IPS DF 6.9 (cell line): ENCODE measurements at places on chromosomes 3 and 15.

GRCh38 chr3:15805756-15806266, 8.0 kb upstream of the ANKRD28 start:
- no peak for DNase-seq
- no peaks in the 10 kb centered on the region; the same call in 1 of the 2 replicates for H3K4me1 ChIP-seq
- no peak overlapping the region for H3K27ac ChIP-seq
- H3K36me3 ChIP-seq, result no peaks in the 10 kb centered on the region
- H3K27me3 ChIP-seq, result no peaks in the 10 kb centered on the region

- no peak for DNase-seq
- no peaks in the 10 kb centered on the region for H3K27me3 ChIP-seq
- no peak overlapping the region for H3K4me3 ChIP-seq
Observed at GRCh38 chr3:155252021-155252420, 41.5 kb downstream of the STRIT1 start.

DNA sequence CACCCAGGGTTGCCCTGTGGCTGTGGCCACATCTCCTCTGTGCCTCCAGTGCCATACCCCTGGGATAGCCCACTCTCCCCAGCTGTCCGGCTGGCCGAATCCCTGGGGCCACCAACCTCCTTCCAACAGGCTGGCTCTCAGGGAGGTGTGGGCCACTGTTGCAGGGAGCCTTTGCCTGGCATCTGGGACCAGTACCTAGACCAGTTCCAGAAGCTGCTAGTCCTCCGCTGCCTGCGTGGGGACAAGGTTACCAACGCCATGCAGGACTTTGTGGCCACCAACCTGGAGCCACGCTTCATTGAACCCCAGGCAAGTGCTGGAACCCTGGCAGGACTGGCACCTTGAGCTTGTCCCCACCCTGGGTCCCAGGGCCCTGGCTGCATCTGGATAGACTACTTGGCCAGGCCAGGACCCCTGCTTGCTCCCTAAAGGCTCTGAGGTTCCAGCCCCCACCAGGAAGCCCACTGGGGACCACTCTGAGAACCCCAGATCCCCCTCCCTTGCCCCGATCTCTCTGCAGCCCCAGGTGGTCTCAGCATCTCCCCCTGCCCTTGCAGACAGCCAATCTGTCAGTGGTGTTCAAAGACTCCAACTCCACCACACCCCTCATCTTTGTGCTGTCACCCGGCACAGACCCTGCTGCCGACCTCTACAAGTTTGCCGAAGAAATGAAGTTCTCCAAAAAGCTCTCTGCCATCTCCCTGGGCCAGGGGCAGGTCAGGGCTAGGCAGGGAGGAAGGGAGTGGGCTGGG, 50.0 kb downstream of the SEMA3G start:
- DNase-seq, result no peak
- H3K27ac ChIP-seq, result no peak overlapping the region
- H3K4me3 ChIP-seq, result no peak overlapping the region
- no peaks in the 10 kb centered on the region for H3K36me3 ChIP-seq
- no peaks in the 10 kb centered on the region for H3K4me1 ChIP-seq

DNA sequence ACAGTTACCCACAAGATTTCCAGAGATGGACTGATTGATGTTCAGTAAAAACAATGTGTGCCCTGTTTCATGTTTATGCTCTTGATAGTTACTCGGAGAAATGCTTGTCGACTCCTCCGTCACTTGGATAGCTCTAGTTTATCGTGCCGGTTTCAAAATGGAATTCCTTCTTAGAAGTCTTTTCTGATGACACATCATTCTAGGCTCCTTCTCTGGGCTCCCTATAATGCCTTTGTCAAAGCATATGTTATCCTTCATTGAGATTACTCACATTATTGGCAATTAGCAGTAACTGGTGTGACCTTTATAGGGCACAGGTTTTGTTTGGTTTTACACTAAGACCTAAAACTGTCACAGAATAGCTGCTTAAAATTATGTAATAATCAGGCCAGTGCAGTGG, 201.8 kb downstream of the CNTN6 start:
- H3K4me1 ChIP-seq, result no peaks in the 10 kb centered on the region
- no peaks in the 10 kb centered on the region for H3K27me3 ChIP-seq
- H3K27ac ChIP-seq, result no peak overlapping the region
- no peak overlapping the region for H3K4me3 ChIP-seq
- no peak for DNase-seq

DNA sequence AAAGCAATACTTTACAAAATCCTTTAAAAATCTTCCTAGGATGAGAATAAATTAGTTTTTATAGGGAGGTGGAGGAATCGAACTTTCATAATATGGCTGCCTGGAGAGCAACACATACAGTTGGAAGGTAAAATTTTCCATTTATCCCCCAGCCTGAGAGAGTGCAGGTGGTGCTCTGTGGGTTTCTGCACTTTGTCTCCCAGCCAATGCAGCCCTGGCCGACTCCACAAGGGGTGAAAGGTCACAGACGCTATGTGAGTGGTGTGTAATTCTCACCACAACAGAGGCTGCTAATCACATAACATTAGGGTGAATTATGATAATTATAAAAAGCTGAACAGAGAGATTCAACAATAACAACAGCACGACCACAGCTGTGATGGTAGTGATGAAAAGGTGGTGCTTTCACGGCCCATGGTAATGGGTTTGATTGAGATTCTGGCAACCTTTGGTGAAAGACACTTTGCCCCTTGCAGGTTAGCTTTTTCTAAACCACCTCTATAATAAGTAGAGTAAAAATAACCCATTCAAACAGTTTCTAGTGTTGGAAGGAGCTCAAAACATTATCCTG, 30.1 kb upstream of the NANOGP8 start:
- H3K36me3 ChIP-seq, result no peaks in the 10 kb centered on the region
- H3K27ac ChIP-seq, result no peak overlapping the region
- DNase-seq, result no peak

DNA sequence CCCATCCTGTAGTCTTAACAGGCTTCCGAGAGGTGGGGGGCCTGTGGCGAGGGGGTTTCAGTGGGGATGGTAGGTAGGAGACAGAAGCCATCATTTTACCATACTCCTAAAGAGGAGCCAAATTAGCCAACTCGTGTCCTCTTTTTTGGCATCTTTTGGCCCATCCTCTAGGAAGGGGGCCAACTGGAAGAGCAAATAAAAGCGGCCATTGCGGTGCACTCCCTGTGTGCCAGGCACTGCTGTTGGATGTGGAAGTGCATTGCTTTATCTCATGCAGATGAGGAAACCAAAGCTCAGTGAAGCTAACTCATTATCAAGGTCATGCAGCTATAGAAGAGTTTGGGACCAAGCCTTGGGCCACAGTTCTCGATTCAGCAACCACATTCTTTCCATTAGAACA, 6.1 kb downstream of the SEMA4B start:
- no peaks in the 10 kb centered on the region for H3K27me3 ChIP-seq
- H3K4me1 ChIP-seq, result no peaks in the 10 kb centered on the region
- DNase-seq, result no peak
- H3K4me3 ChIP-seq, result no peak overlapping the region

- H3K4me1 ChIP-seq, result no peaks in the 10 kb centered on the region
- H3K27ac ChIP-seq, result no peak overlapping the region
Observed at GRCh38 chr15:76393614-76394013, 57.0 kb downstream of the ISL2 start.

DNA sequence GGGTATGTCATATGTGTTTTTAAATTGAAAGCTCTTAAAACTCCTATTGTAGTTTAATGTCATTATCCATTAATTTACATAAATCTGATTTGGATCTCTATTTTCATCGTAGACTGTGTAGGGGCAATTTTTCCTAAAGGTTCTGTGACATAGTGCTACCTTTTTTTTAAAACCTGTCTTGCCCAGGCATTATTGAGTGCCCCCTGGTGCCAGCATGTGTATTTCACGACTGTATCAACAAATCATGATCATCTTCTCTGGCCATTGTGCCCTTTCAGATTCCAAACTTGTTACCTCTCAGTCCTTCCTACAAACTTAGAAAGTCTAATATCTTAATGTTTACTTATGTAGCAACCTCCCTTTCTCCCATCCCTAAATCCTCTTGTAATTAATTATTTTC, 97.2 kb upstream of the FLNB start:
- H3K4me1 ChIP-seq, result no peaks in the 10 kb centered on the region
- peak; percentile 9 for DNase-seq
- no peaks in the 10 kb centered on the region for H3K27me3 ChIP-seq

DNA sequence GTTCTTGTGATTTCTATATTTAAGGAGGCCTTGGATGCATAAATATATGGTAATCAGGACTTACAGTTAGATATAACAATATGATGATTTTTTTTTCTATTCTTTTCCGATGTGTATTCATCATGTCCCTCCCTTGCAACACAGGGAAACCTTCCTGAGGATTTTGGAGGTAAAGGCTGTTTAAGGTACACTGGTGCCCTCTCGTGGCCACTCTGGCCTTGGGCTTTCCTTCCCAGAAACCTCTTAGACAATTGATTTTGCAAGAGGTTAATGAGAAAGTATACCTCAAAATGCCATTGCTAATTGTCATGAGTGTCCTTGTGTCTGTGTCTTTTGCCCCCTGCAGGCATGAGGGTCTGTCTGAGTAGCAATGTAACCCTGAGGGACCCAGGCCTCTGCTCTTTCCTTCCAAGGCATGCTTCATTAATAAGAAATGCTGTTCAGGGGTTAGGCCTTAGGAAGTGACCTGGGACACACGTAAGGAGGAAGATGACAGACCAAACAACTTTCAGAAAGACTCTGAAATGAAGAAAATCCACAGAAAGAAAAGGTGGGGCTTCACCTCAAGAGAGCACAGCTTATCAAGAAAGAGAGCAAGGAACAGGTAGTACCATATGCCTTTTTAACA, 70.3 kb upstream of the PPP2R3A start:
- DNase-seq, result peak; percentile 67
- no peaks in the 10 kb centered on the region for H3K27me3 ChIP-seq
- H3K27ac ChIP-seq, result no peak overlapping the region
- H3K36me3 ChIP-seq, result no peaks in the 10 kb centered on the region

GRCh38 chr3:161854232-161854771, 357.7 kb downstream of the OTOL1 start:
- H3K4me3 ChIP-seq, result no peak overlapping the region
- no peaks in the 10 kb centered on the region for H3K36me3 ChIP-seq
- no peak overlapping the region for H3K27ac ChIP-seq
- DNase-seq, result peak; percentile 29
- H3K4me1 ChIP-seq, result no peaks in the 10 kb centered on the region; the same call in 1 of the 2 replicates

DNA sequence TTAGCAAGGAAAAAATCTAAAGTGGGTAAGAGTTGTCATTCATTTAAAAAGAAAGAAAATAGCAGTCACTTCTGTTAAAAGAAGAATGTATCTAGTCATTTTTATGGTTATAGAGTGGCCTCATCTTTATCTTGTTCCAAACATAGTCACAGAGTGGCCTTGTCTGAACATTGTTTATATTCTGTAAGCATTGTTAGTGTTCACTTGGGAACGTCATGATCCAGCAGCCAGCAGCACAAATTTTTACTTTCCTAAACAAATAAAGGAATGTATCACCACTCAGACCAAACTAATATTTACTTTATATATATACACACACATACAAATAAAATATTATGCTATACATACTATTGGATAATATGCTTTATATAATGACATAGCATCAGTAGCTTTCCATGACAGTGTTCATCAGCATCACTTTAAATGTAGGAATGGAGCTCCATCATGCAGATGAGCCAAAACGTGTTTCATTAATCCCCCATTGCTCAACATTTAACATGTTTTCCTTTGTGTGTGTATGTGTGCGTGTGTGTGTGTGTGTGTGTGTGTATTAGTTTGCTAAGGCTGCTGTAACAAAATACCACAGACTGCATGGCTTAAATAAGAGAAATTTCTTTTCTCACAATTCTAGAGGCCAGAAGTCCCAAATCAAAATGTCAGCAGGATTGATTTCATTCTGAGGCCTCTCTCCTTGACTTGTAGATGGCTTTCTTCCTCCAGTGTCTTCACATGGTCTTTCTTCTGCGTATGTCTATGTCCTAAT, 39.6 kb upstream of the GYG1 start:
- H3K4me3 ChIP-seq, result no peak overlapping the region
- no peaks in the 10 kb centered on the region for H3K36me3 ChIP-seq
- no peaks in the 10 kb centered on the region for H3K27me3 ChIP-seq
- no peak overlapping the region for H3K27ac ChIP-seq

DNA sequence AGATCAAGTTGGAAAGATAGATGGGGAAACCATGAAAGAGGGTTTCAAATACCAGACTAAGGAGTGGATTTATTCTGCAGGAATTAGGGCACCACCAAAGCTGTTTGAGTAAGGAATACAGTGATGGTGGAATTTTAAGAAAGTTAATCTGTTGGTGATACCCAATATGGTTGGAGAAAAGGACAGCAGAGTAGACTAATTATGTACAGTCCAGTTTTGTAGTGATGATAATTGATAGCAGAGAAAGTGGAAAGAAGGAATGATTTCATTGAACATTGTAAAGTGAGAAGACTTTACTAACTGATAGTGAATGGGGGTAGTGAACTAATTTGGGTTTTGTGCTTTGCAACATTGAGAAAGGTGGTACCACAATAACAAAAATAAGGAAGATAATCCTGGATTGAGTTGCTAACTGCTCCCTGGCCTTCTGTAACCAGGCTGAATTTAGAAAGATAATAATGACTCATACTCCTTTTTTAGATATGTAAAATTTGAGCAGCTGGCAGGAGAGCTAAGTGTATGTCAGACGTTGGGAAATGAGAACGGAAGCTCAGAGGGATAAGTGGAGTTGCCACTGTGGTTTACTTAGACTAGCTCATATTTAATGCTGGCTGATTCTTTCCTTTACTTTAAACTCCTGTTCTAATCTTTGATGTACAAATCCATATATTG, 16.9 kb downstream of the TCAIM start:
- no peak for DNase-seq
- no peaks in the 10 kb centered on the region for H3K36me3 ChIP-seq
- H3K27ac ChIP-seq, result no peak overlapping the region

GRCh38 chr3:105527949-105528348, 161.2 kb downstream of the ALCAM start:
- no peak overlapping the region for H3K4me3 ChIP-seq
- H3K27ac ChIP-seq, result no peak overlapping the region
- H3K36me3 ChIP-seq, result no peaks in the 10 kb centered on the region; the same call in 1 of the 2 replicates
- H3K4me1 ChIP-seq, result no peaks in the 10 kb centered on the region
- DNase-seq, result no peak
- no peaks in the 10 kb centered on the region for H3K27me3 ChIP-seq

GRCh38 chr3:80978216-80978969, 783.1 kb downstream of the GBE1 start:
- no peaks in the 10 kb centered on the region for H3K27me3 ChIP-seq
- DNase-seq, result no peak
- no peaks in the 10 kb centered on the region for H3K36me3 ChIP-seq
- H3K4me3 ChIP-seq, result no peak overlapping the region
- H3K27ac ChIP-seq, result no peak overlapping the region

DNA sequence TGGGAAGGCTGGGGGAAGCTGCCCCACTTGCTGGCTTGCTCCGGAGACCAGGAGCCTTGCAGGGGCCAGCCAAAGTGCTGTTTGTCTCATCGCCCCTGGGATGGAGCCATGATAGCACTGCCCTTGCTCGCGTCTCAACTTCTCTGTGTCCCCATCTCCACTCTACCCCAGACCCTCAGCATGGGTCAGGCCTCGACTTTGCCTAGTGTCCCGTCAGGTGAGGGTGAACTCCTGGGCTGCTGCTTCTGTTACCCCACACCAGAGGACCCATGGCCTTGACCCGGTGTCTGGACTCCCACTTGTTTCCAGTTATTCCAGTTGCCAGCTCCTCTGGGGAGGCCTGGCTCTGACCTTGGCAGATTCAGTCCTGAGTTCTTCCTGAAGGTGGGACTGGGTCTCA, 36.5 kb upstream of the DUSP7 start:
- H3K4me1 ChIP-seq, result no peaks in the 10 kb centered on the region
- H3K4me3 ChIP-seq, result no peak overlapping the region
- H3K36me3 ChIP-seq, result 0 out of 2 replicates have a peak, but pooled peaks cover 8% of the 10 kb centered on the region
- DNase-seq, result no peak

- no peaks in the 10 kb centered on the region for H3K36me3 ChIP-seq
- no peaks in the 10 kb centered on the region; the same call in 1 of the 2 replicates for H3K4me1 ChIP-seq
- no peak overlapping the region for H3K27ac ChIP-seq
- H3K27me3 ChIP-seq, result no peaks in the 10 kb centered on the region
- no peak for DNase-seq
- no peak overlapping the region for H3K4me3 ChIP-seq
Observed at GRCh38 chr3:126113733-126114442, 30.0 kb upstream of the SLC41A3 start.
